Smooth muscle cell of the umbilical artery (primary cell): ENCODE measurements at places on chromosomes 11 and 22. TPM values are rescaled to one million over a fixed set of nuclear protein-coding genes. Genes with fewer than 3 reads are reported as not detected.

Gene ABCG4
- under 0.01 and 0.32 TPM in 2 replicates for total RNA-seq

Gene CCDC90B
- total RNA-seq: 64.2 and 76.0 TPM in 2 replicates

Gene MYEOV
- 2.9 TPM in 1 of 2 replicates, not detected in the other for total RNA-seq

Gene PATZ1
- total RNA-seq: 10.1 and 13.7 TPM in 2 replicates

Gene FAM181B
- not detected in 2 replicates for total RNA-seq

Gene TEX54
- total RNA-seq: not detected in 2 replicates

Gene RAC2
- 3.3 and 16.2 TPM in 2 replicates for total RNA-seq

Gene SYT9
- under 0.01 and 0.05 TPM in 2 replicates for total RNA-seq

Gene F2
- not detected in 2 replicates for total RNA-seq

Gene MTA2
- total RNA-seq: 92.3 and 107 TPM in 2 replicates
